ENCODE measurements at places on chromosomes 7 and 10. TPM values are rescaled to one million over a fixed set of nuclear protein-coding genes. Genes with fewer than 3 reads are reported as not detected.

Gene MYL10
- not detected for total RNA-seq

Gene DEPP1
- 0.12 TPM for total RNA-seq

Gene SP4
- 36.7 TPM for total RNA-seq

Gene IFIT2
- total RNA-seq = not detected

Gene TIMM23B
- 18.9 TPM for total RNA-seq

Gene ASAH2
- total RNA-seq = 0.04 TPM

Gene ZMYND11
- 19.8 TPM for total RNA-seq

Gene GAD2
- total RNA-seq = 5.6 TPM

Gene GOLGA7B
- total RNA-seq = 0.14 TPM

Gene WEE2
- 0.16 TPM for total RNA-seq

Gene ARF5
- 196 TPM for total RNA-seq

Gene ADAM12
- total RNA-seq = 0.87 TPM

Gene SLC16A12
- total RNA-seq = 2.0 TPM

Gene SHH
- not detected for total RNA-seq

Gene UNC5B
- total RNA-seq = 31.2 TPM

Gene TMEM72
- not detected for total RNA-seq

Gene GPR37
- total RNA-seq = 8.5 TPM

Gene AFAP1L2
- 6.5 TPM for total RNA-seq

Gene CBLL1
- total RNA-seq = 65.4 TPM

Gene TET1
- total RNA-seq = 82.5 TPM

Gene GARIN1A
- total RNA-seq = not detected

Gene MMRN2
- total RNA-seq = 1.0 TPM

Gene TYW1B
- total RNA-seq = 2.8 TPM

Gene MEOX2
- total RNA-seq = 2.1 TPM

Gene TAS2R4
- 4.2 TPM for total RNA-seq

Gene OR2A12
- not detected for total RNA-seq

Gene ZNHIT1
- total RNA-seq = 61.9 TPM

Gene ADRB1
- 0.24 TPM for total RNA-seq

Gene TEX47
- not detected for total RNA-seq

Gene INSIG1
- 131 TPM for total RNA-seq

Gene PYROXD2
- 1.3 TPM for total RNA-seq

Gene SDK1
- 5.1 TPM for total RNA-seq

Gene ARMC3
- total RNA-seq = 0.16 TPM

Gene SPDYE3
- not detected for total RNA-seq

Gene EVX1
- total RNA-seq = not detected

Gene GIMAP7
- total RNA-seq = not detected

Gene ANKRD1
- total RNA-seq = not detected

Gene RELN
- total RNA-seq = 0.19 TPM

Gene CTAGE15
- 2.9 TPM for total RNA-seq

Gene TIAL1
- 131 TPM for total RNA-seq

Gene MMD2
- 0.38 TPM for total RNA-seq

Gene GJD4
- total RNA-seq = not detected

Measured in GM23338 (cell line).